ENCODE measurements at places on chromosomes 1 and 21.

DNA sequence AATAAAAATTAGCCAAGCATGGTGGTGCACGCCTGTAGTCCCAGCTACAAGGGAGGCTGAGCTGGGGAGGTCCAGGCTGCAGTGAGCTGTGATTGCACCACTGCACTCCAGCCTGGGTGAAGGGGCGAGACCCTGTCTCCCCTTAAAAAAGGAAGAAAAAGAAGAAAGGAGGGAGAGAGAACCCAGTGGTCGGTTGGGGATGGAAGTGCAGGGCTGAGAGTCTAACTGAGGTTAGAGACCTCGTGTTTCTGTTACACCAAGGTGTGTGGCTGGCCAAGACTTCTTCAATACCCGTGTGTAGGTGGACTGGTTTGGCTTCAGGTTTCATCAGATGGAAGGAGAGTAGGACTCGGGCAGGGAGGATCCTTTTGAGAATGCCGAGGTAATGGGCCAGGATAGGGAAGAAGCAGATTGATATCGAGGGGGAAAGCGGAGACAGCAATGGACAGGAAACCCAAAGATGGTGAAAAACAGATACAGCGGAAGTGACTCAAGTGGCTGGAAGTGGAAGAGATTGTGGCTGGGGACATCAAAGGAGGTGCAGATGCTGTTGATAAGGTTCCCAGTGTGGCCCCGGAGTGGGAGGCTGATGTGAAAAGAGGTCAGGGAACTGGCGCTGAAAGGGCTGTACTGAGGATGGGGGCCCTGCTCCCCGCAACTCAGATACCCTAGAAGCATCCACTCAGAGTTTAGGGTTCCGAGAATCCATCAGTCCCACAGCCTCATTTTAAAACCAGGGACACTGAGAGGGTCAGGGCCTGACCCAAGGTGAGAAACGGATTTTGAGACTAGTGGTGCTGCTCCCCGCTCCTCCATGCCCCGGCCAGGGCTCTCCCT, 681 bp upstream of the UBXN10 start:
- DNase-seq: peak; percentile 23

GRCh38 chr1:10494418-10494753, 19.6 kb downstream of the PEX14 start:
- no peak for DNase-seq

- no peak for DNase-seq
Observed at GRCh38 chr1:11806307-11806936, 431 bp downstream of the CLCN6 start.

DNA sequence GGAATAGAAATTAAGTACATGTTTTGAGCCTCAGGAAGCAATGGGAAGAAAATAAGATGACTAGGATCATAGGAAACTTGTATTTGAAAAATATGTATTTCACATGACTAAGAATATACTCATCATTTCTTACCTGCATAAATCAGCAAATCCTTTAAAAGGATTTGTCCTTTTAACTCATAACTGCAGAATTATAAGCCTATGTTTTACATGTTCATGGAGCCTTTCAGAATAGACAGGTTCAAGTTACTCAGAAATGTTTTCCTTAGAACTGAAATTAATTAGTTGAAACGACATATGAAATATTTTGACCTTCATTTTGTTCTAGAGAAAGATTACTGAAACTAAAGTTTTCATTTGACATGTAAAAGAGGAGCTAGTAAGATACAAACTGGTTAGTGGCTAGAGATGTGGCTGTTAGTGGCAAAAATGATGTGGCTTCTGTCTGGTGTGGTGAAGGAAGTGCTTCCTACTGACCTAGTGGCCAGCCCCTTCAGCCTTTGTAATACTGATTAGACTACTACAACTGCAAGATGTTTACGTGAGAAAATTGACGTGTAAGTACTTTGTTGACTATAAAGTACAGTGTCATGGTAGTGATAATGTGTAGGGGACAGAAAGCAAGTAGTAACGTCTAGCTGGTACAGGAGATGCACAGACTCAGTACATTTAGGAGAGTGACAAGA, 54.7 kb downstream of the PACC1 start:
- DNase-seq: no peak

DNA sequence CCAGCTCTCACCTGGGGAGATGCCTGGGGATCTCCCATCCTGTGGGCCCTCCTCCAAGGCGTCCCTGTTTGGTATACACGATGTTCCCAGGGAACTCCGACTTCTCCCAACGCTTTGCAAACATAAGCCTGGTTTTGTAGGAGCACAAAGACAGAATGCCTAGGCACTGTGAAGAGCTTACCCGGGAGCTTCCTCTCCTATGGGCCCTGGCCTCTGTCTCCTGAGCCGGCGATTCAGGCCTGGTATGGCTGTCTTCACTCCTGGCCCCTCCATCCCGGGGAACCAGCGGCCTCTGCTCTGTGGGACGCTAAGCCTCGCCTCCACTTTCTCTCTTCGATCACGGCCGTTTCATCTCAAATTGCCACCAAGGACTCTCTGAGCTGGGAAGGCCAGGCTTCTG, 59.6 kb upstream of the ACTRT2 start:
- no peak for DNase-seq
